ENCODE measurements at places on chromosomes 7 and 10.

DNA sequence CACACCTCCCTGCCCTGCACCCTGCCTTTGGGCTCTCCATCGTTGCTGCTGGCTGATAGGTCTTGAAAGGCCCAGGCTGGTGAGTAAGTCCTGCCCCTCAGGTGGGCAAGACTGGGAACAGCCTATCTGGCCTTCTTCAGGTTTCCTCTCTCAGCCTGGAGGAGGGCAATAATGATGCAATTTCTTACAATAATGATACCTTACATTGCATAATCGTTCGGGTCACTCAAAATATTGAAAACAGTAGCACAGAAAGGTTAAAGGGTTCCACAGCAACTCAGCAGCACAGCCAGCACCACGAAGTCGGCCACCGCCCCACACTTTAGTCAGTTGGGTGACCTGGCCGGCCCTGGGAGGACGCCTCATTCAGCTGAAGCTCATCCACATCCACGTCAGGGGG is 16.0 kb upstream of the FAM20C start:
- no peak for DNase-seq

DNA sequence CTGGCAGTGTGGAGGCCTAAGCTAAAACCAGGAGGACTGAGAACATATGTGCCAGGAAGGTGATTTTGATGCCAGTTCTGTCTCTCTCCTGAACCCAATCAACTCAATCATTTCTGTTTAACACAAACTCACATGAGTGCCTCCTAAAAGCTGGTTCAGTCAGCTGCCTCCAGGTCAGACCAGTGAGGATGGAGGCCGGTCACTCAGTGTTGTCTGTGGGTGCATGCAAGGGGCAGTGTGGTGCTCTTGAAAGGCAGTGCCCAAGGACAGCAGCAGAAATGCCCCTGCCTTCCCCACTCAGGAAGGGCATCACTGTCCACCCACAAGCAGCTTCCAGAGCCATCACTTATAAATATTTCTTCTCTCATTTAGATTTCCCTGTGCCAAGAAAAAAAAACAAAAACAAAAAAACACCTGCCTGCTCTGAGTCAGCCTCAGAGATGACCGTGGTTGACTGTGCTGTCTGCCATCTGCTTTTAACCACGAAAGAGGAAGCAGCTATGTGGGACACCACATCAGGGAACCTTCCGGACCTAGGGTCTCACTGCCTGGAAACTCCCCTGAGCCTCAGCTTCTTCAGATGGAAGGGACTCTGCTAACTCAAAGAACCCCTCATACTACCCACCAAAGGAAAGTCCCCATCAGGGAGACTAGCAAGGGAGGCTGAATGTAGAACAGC is 39.1 kb downstream of the VOPP1 start:
- DNase-seq = no peak

DNA sequence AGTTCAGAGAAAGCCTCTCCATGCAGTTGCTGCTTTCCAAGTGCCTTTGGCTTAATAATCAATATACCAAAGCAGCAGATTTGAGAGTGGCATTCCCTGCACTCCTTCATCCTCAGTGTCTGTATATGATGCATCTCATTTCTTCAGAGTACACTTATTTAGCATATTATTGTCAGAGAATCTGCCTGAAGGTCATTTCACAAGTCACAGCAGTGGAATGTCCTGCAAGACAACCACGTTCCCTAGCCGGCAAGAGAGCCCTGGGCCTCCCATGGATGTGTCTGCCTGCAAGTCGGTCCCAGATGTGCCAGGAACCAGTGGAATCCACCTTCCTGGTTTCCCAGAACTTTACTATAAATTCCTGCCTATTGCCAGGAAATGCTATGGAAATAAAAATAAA is 289.4 kb upstream of the IGFBP3 start:
- no peak for DNase-seq

- no peak for DNase-seq
These were observed 582.8 kb upstream of the NRP1 start for GRCh38 chr10:33917069-33917780.

- DNase-seq = no peak
These were observed 199.5 kb downstream of the GPAM start for GRCh38 chr10:111984057-111984456.

DNA sequence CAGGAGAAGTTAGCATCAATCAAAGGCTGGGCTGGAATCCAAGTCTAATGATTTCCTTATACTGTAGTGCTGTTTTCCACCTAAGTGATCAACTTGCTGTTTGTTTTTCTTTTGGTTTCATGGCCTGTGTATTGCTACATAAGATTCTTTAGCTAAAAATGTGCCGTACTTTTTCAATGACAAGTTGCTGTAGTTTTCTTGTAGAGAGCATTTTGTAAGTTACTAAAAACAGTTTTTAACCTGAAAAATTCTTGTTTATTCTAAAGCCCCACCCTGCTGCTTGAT is 1.3 kb downstream of the HELLS start:
- no peak for DNase-seq

GRCh38 chr10:6669269-6669859 is 89.3 kb upstream of the PRKCQ start:
- DNase-seq = peak; percentile 72

GRCh38 chr7:71208881-71209280 is 76.9 kb downstream of the GALNT17 start:
- no peak for DNase-seq

DNA sequence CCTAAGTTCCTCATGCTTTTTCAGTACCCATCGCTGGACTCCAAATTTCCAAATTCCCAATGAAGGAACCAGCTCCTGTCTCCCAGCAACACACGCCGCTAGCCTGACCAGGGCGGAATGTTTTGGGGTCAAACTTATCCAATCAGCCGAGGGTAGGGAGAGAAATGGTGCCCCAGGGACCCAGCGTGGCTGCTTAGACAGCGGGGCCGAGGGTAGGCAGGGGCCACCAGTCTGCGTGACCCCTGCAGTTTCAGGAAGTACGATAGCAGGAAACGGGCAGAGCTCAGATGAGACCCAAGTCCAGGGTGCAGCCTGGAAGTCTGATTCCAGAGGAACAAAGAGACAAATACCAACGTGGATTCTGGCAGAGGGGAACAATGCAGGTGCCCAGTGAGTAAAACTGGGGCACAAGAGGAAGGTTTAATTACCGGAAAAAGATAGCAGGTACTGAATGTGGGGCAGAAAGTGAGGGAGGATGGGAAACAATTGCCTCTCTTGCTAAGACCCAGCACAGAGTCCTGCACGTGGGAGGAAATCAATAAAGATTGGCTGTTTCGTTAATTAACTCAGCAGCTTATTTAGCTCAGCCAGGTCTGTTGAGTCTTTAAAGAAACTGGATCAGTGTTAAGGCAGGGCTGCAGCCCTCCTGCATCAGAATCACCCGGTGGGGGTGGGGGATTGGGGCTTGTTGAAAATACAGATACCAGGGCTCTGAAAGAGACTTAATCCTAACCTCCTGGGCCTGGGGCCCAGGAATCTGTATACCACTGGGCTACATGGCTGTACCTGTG is 50.4 kb upstream of the NFE2L3 start:
- DNase-seq = no peak

- DNase-seq = no peak
These were observed 88.0 kb downstream of the CTNNA3 start for GRCh38 chr10:67608001-67608400.
